ENCODE measurements at places on chromosomes 6 and 20.

DNA sequence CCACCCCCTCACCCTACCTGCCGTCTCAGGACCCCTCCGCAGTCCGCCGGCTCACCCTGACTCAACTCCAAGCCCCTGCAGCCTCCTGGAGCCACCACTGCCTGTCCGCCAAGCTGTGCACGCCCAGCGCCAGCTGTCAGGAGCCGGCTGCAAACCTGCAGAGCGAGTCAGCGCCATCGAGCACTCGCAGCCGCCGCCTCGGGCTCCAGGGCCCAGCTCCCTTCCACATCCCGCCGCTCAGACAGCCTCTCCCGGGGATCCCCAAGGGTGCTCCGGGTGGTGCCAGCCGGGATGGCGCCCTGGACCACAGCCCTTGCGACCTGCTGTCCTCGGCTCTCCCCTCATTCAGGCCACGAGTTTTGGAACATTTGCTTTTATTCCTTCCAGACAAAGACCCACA, 4.3 kb downstream of the TNNC2 start:
- peak; percentile 69 for DNase-seq

- no peak for DNase-seq
Observed at GRCh38 chr6:12404651-12405050, 114.5 kb downstream of the EDN1 start.

DNA sequence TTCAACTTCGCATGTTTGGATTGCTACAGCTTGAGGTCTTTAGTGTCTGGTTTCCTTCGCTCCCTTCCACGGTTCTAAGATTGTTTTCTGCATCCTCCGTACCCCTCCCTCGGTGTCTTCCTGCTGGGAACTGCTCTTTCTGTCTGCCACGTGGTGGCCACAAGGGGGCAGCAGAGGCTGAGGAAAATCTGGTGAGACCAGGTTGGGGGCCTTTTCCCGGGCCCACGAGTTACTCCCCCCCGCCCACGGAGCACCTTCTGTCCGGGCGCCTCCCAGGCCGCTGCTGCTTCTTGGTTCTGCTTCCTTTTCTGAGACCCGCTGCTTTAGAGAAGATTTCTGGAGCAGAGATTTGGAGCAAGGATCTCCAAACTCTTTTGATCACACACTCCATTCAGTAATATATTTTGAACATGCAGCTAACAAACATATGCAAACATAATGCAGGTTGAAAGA, 21.1 kb upstream of the NOTCH4 start:
- peak; percentile 72 for DNase-seq

DNA sequence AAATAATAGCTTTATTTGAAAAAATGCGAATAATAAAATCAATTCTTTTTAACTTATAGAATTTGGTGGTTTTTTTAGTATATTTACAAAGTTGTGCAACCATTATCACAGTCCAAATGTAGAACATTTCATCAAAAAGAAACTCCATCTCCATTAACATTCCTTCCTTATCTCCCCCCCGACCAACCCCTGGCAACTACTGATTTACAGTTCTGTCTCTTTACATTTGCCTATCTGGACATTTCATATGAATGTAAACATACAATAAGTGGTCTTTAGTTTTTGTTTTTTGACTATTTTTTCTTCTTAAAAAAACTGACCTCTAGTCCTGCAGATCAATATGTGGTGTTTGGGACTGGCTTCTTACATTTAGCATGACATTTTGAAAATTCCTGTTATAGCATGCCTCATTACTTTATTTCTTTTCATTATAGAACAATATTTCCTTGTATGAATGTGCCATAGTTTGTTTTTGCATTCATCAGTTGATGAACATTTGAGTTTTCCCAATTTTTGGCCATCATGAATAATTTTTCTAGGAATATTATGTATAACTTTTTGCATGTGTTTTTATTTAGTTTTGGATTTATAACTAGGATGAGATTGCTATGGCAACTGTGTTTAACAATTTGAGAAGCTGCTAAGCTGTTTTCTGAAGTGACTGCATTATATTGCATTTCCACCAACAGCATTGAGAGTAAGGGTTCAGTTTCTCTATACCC, 344.7 kb downstream of the NKAIN2 start:
- DNase-seq, result no peak

GRCh38 chr6:89895276-89895874, 1.1 kb downstream of the GJA10 start:
- no peak for DNase-seq

DNA sequence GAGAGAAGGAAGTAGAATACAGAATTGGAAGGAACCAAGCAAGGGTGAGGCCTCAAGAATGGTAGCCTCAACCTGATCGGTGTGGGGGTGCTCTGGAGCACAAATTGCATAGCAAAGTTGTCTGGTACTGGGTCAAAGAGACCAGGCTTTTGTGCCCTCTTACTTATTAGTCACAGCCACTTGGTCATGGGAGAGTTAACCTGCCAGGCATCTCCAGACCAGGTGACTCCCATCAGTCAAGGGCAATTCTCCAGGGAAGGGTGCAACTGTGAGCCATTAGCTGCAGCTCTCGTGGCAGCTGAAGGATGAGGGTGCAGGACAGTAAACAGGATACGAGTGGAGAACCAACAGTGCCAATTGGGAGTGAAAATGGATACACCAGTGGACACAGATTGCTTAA, 47.7 kb upstream of the PLCB4 start:
- no peak for DNase-seq
